ENCODE measurements at places on chromosomes 3 and 15. TPM values are rescaled to one million over a fixed set of nuclear protein-coding genes. Genes with fewer than 3 reads are reported as not detected.

- H3K27me3 ChIP-seq, result no peaks in the 10 kb centered on the region
- peaks cover 11% of the 10 kb centered on the region for H3K36me3 ChIP-seq
- no peak overlapping the region for H3K27ac ChIP-seq
- no peak for DNase-seq
These were observed 112.1 kb downstream of the TNIK start for GRCh38 chr3:171348121-171348520.

DNA sequence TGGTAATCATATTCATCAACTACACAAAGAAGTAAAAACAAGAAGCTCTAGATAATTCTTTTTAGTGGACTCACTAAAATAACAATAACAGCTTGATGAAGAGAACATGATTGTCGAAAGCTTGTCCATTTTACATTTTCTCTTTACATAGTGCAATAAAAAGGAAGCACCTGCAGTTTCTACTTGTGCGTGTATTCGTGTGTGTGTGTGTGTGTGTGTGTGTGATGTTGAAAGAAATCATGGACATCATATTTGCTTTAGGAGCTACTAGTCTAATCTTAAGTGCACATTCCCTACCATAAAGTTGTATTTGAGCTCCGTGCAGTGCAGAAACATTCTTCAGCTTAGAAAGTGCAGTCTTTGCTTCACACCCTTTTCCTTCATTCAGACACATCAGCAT lies 288.8 kb downstream of the ZBTB20 start:
- H3K4me1 ChIP-seq, result no peaks in the 10 kb centered on the region
- no peaks in the 10 kb centered on the region for H3K36me3 ChIP-seq
- no peak overlapping the region for H3K4me3 ChIP-seq
- H3K27ac ChIP-seq, result no peak overlapping the region
- peaks cover 2% of the 10 kb centered on the region for H3K27me3 ChIP-seq

DNA sequence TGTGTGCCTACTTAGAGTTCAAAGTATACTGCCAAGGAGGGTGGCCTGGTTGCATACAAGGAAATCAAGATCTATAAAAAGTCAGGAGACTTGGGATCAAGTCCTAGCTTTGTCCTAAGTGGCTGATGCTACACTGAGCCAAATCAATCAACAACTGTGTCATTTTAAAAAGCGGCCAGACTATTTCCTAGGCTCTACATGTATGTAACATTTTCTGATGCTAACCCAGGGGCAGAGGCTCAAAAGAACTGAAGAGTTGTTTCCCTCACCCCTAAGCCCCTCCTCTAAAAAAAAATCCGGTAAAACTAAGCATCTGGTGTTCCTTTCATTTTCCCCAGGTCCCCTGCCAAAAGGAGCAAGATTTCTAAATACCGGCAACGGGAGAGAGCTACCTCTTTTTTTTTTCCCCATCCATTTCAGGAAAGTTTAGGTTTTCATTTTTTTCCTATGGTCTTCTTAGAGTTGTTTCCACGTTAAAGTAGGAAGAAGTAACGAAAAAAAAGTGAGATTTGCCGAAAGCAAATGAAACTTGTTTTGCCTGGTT lies 18.8 kb upstream of the CHD2 start:
- peaks cover 8% of the 10 kb centered on the region for H3K27me3 ChIP-seq
- no peak for DNase-seq
- H3K4me3 ChIP-seq, result peak overlapping the region; percentile 92
- peaks cover 32% of the 10 kb centered on the region for H3K4me1 ChIP-seq
- H3K27ac ChIP-seq, result peak overlapping the region; percentile 96

- H3K4me3 ChIP-seq, result peak overlapping the region; percentile 98
- H3K36me3 ChIP-seq, result peaks cover 16% of the 10 kb centered on the region
- peaks cover 4% of the 10 kb centered on the region for H3K27me3 ChIP-seq
- H3K4me1 ChIP-seq, result peaks cover 59% of the 10 kb centered on the region
- DNase-seq, result no peak
These were observed 1.4 kb downstream of the CRTC3 start for GRCh38 chr15:90531147-90531546.

Gene ZPLD1
- not detected for total RNA-seq

GRCh38 chr15:51982013-51982769 lies 10.6 kb upstream of the LEO1 start:
- peaks cover 19% of the 10 kb centered on the region for H3K4me1 ChIP-seq
- peak overlapping the region; percentile 84 for H3K4me3 ChIP-seq
- no peaks in the 10 kb centered on the region for H3K36me3 ChIP-seq
- H3K27me3 ChIP-seq, result peaks cover 2% of the 10 kb centered on the region
- peak overlapping the region; percentile 97 for H3K27ac ChIP-seq

DNA sequence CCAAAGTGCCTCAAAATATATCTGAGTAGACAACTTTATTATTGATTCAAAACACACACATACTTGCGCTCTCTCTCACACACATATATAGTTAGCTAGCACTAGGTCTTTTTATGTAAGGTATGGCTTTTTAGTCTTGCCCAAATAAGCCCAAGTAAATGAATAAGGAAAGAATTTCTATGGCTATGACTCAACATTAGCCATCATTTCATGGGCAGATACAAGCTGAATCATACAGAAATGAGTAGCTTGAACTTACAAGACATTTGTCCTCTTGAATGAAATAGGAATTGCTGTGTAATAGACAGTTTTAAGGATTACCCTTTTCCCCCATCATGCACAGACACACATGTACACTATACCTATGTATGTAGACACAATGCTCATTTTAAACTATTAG lies 4.9 kb downstream of the CADPS start:
- H3K4me1 ChIP-seq, result no peaks in the 10 kb centered on the region
- peaks cover 4% of the 10 kb centered on the region for H3K36me3 ChIP-seq
- H3K27ac ChIP-seq, result no peak overlapping the region
- H3K4me3 ChIP-seq, result no peak overlapping the region
- peaks cover 9% of the 10 kb centered on the region for H3K27me3 ChIP-seq
- peak; percentile 11 for DNase-seq
